H9 (cell line): ENCODE measurements at places on chromosomes 7 and 10. TPM values are rescaled to one million over a fixed set of nuclear protein-coding genes. Genes with fewer than 3 reads are reported as not detected.

CCDC126 gene
- total RNA-seq = 2.1 and 4.0 TPM in 2 replicates

SAP25 gene
- 4.2 and 5.1 TPM in 2 replicates for total RNA-seq

PLEKHS1 gene
- total RNA-seq = not detected in 2 replicates

NRCAM gene
- 1.8 and 2.3 TPM in 2 replicates for total RNA-seq

PRR15 gene
- total RNA-seq = 15.1 and 15.5 TPM in 2 replicates

C10orf105 gene
- total RNA-seq = 0.24 and 0.26 TPM in 2 replicates

- no peaks in the 10 kb centered on the region; the same call in 1 of the 2 replicates for H3K4me1 ChIP-seq
- no peaks in the 10 kb centered on the region for H3K36me3 ChIP-seq
- no peaks in the 10 kb centered on the region for H3K27me3 ChIP-seq
- no peak for DNase-seq
- no peak overlapping the region for H3K27ac ChIP-seq
Measured at GRCh38 chr7:153087498-153087897, 327.9 kb downstream of the ACTR3B start.

DNA sequence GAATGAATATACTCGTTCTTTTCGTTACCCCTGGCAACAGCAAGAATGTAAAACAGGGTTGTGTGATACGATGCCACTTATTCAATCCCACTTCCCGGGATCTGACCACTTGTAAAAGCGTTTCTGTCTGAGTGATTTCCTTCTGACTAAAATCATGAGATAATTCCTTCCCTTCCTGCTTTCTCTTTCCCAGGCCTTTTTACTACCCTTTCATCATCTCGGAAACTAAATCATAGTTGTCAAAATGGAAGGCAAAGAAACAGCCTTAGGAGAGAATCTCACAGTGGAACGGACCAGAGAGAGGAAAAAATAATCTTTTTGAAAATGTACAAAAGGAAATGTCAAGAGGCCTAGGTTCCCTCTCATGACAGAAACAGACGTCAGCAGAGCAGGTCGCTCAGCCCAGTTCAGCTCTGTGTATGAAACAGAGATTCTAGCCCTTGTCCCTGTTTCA lies 29.8 kb downstream of the DIP2C start:
- H3K27me3 ChIP-seq = no peaks in the 10 kb centered on the region
- no peaks in the 10 kb centered on the region for H3K36me3 ChIP-seq
- H3K4me3 ChIP-seq = no peak overlapping the region
- no peak for DNase-seq
- no peak overlapping the region for H3K27ac ChIP-seq

DNA sequence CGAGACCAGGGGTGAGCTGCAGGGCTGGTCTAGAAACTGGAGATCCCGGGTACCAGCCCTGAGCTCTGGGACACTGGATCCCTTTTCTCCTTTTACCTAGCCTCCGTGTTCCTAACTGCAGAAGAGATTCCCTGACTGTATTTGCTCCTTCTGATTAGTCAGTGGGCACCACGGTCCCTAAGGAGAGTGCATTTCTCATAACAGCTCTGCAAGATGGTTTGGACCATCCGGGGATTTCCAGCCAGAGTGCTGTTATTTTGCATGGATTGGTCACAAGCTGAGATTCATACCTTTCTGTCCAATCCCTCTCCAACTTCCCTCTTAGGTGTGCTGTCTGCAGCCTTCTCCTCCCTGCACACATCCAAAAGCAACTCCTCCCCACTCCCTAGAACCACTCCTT lies 122.6 kb downstream of the MYL10 start:
- H3K36me3 ChIP-seq = peaks cover 3% of the 10 kb centered on the region; the same call in 1 of the 2 replicates
- no peak for DNase-seq
- no peak overlapping the region for H3K4me3 ChIP-seq
- no peaks in the 10 kb centered on the region for H3K27me3 ChIP-seq
- H3K4me1 ChIP-seq = peaks cover 3% of the 10 kb centered on the region; the same call in 1 of the 2 replicates
- H3K27ac ChIP-seq = no peak overlapping the region

DNA sequence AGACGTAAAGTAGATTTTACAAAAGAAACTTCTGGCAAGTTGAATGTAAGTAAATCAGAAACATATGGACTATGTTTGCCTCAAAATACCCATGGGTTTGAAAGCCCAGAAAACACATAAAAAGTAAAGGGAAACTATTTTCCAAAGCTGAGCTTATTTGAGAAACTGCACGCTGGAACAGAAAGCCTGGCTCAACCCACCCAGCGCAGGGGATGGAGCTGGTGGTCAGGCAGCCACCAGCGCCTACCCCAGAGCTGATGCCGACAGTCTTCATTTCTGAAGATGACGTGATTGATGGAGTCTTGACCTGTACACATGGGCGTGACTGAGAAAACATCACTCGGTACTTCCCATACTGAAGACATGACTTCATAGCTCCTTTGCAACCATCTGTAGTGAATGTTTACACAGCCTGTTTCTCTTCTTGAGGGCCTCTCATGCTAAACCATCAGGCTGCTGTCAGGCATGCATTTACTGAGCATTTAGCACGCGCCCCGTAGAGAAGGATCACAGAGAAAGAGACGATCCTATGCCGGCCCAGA lies 232.6 kb upstream of the AUTS2 start:
- no peak for DNase-seq
- H3K4me1 ChIP-seq = no peaks in the 10 kb centered on the region
- no peak overlapping the region for H3K4me3 ChIP-seq
- H3K27me3 ChIP-seq = no peaks in the 10 kb centered on the region
- H3K36me3 ChIP-seq = no peaks in the 10 kb centered on the region
- H3K27ac ChIP-seq = no peak overlapping the region

DNA sequence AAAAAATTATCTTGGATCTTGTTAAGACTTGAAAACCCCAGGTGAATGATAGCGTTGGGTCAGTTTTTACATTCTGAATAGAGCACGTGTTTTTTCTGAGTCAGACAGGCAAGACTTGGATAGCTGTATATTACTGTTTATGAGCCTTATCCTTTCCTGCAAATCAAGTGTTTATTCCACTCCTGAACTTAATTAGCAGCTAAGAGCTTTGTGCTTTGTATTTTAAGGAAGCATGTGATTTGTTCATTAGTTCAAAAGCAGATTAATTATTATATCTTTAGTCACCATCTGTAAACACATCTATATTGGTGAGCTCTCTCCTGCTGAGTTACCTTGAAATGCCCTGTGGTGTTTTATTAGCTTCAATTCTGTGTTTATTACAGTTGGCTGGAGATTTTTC lies 98.6 kb upstream of the PRPS1L1 start:
- no peak overlapping the region for H3K27ac ChIP-seq
- H3K36me3 ChIP-seq = no peaks in the 10 kb centered on the region
- H3K4me1 ChIP-seq = no peaks in the 10 kb centered on the region; the same call in 1 of the 2 replicates
- H3K4me3 ChIP-seq = no peak overlapping the region
- no peak for DNase-seq

DNA sequence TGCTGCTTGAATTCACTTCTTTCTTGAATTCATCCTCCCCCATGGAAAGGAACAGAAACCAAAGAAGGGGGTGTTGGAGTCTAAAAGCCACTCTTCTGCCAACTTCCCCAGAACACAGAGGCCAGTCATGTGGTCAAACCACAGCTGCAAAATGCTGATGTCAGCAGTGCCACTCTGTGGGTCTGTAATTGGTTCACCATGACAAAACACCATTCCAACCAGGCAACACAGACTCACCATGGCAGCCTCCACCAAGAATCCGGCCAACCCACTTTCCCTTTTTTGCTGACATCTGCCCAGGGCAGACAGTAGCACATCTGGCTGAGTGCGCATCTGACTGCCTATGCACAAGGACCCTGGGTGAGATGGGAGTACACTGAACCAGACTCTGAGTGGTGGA lies 16.8 kb downstream of the OSBPL3 start:
- no peak overlapping the region for H3K27ac ChIP-seq
- no peaks in the 10 kb centered on the region for H3K27me3 ChIP-seq
- no peaks in the 10 kb centered on the region for H3K36me3 ChIP-seq
- no peak overlapping the region for H3K4me3 ChIP-seq

GRCh38 chr7:115013886-115014285 lies 92.0 kb downstream of the MDFIC start:
- no peaks in the 10 kb centered on the region for H3K27me3 ChIP-seq
- no peaks in the 10 kb centered on the region; the same call in 2 of the 3 replicates for H3K36me3 ChIP-seq
- no peak overlapping the region for H3K27ac ChIP-seq
- DNase-seq = no peak

GRCh38 chr7:36762394-36762793 lies 38.1 kb upstream of the AOAH start:
- peaks cover 4% of the 10 kb centered on the region; the same call in 1 of the 2 replicates for H3K36me3 ChIP-seq
- peak; percentile 36 for DNase-seq
- H3K4me1 ChIP-seq = peaks cover 6% of the 10 kb centered on the region; the same call in 1 of the 2 replicates
- H3K27me3 ChIP-seq = no peaks in the 10 kb centered on the region
- no peak overlapping the region for H3K27ac ChIP-seq
- no peak overlapping the region for H3K4me3 ChIP-seq
